ENCODE measurements at places on chromosomes 5 and 9. TPM values are rescaled to one million over a fixed set of nuclear protein-coding genes. Genes with fewer than 3 reads are reported as not detected.

The MEIKIN gene
- not detected for total RNA-seq

The RGS7BP gene
- 0.51 TPM for total RNA-seq

The GABRA1 gene
- total RNA-seq = not detected

The ERGIC1 gene
- total RNA-seq = 113 TPM

The DNM1 gene
- total RNA-seq = 30.4 TPM

The RORB gene
- total RNA-seq = 2.1 TPM

The SEMA5A gene
- 17.7 TPM for total RNA-seq

The ZNF300 gene
- total RNA-seq = 9.9 TPM

The NXNL2 gene
- total RNA-seq = 1.3 TPM

The CXCL14 gene
- total RNA-seq = 0.26 TPM

The UAP1L1 gene
- 15.7 TPM for total RNA-seq

The SLC36A2 gene
- not detected for total RNA-seq

The C6 gene
- 0.26 TPM for total RNA-seq

The LECT2 gene
- total RNA-seq = not detected

The IFNA8 gene
- total RNA-seq = not detected

The AIF1L gene
- 0.51 TPM for total RNA-seq

The PRR16 gene
- total RNA-seq = 7.3 TPM

The SV2C gene
- not detected for total RNA-seq

The PCDHA13 gene
- total RNA-seq = under 0.01 TPM

The PCDHB9 gene
- total RNA-seq = 0.99 TPM

The SLCO4C1 gene
- total RNA-seq = under 0.01 TPM

The GPRIN1 gene
- total RNA-seq = 6.3 TPM

The CDC42SE2 gene
- total RNA-seq = 26.1 TPM

The FANCC gene
- total RNA-seq = 8.9 TPM

The SHISAL2B gene
- not detected for total RNA-seq

The PCDHGB6 gene
- total RNA-seq = 4.3 TPM

The GRM6 gene
- total RNA-seq = not detected

The BTNL9 gene
- not detected for total RNA-seq

The GPBP1 gene
- total RNA-seq = 82.1 TPM

The CCL21 gene
- not detected for total RNA-seq

The GPR150 gene
- 0.33 TPM for total RNA-seq

The OTULINL gene
- 0.17 TPM for total RNA-seq

The TIMD4 gene
- not detected for total RNA-seq

The SPATA24 gene
- total RNA-seq = 7.4 TPM

The C5orf63 gene
- 4.0 TPM for total RNA-seq

The FOXE1 gene
- total RNA-seq = not detected

The CEP78 gene
- total RNA-seq = 10.0 TPM

The LCN6 gene
- total RNA-seq = not detected

The PAPPA gene
- total RNA-seq = 33.4 TPM

The SLC6A7 gene
- not detected for total RNA-seq

The MARCHF3 gene
- total RNA-seq = 11.6 TPM

The SMIM33 gene
- total RNA-seq = not detected

The KCNIP1 gene
- not detected for total RNA-seq

The NR5A1 gene
- not detected for total RNA-seq

The GZMA gene
- total RNA-seq = not detected

The GAS1 gene
- total RNA-seq = 7.4 TPM

The TMEM215 gene
- not detected for total RNA-seq

The FBP2 gene
- not detected for total RNA-seq

The PCSK1 gene
- not detected for total RNA-seq

The PPIC gene
- 70.1 TPM for total RNA-seq

The NSG2 gene
- not detected for total RNA-seq

The PHYHD1 gene
- total RNA-seq = 20.0 TPM

The PCDHGB1 gene
- 3.1 TPM for total RNA-seq

The NIM1K gene
- total RNA-seq = 7.7 TPM

The PLK2 gene
- 835 TPM for total RNA-seq

Data from fibroblast of lung (primary cell).